Activated naive CD4-positive, alpha-beta T cell treated with anti-CD3 and anti-CD28 coated beads, Interleukin-2, amount 10 ng/mL, durations not matched to agents 7 days and 5 days (primary cell): ENCODE measurements at places on chromosomes 16 and 17.

DNA sequence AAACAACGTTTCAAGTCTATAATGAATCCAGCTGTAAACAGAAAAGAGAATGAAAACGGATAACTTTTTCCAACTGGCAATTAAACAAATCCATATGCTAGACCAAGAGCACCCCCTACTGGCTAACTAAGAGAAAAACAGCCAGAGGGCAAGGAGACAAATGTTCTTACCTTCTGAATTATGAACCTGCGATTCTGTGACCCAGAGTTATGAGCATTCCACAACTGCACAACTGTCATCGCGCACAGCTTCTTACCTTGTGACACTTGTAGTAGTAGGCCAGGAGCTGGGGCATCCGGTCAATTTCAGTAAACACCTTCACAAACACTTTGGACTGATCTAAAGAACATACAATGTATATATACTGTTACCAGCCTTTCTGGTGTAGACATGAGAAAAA lies 18.6 kb downstream of the COG7 start:
- H3K4me3 ChIP-seq = no peak overlapping the region
- H3K36me3 ChIP-seq = peaks cover 30% of the 10 kb centered on the region
- DNase-seq = no peak
- H3K27ac ChIP-seq = no peak overlapping the region
- peaks cover 3% of the 10 kb centered on the region for H3K4me1 ChIP-seq

GRCh38 chr17:47897561-47897960 lies 1.5 kb downstream of the SP2 start:
- H3K4me3 ChIP-seq = peak overlapping the region; percentile 78
- H3K4me1 ChIP-seq = peaks cover 40% of the 10 kb centered on the region
- no peak for DNase-seq
- H3K36me3 ChIP-seq = peaks cover 40% of the 10 kb centered on the region
- H3K27me3 ChIP-seq = no peaks in the 10 kb centered on the region
- no peak overlapping the region for H3K27ac ChIP-seq

- no peak for DNase-seq
- no peaks in the 10 kb centered on the region for H3K36me3 ChIP-seq
- no peak within 1 kb of the TSS for H3K4me3 ChIP-seq
- no peak within 1 kb of the TSS for H3K27ac ChIP-seq
- no peaks in the 10 kb centered on the region for H3K4me1 ChIP-seq
- H3K27me3 ChIP-seq = peaks cover 6% of the 10 kb centered on the region
These were observed at the start of gene CHST5 for GRCh38 chr16:75535901-75536300. CHST5 (minus strand) TSS chr16:75536108; CDS start chr16:75530384, 5,724 bp downstream.

GRCh38 chr16:19033761-19034160 lies 33.7 kb upstream of the COQ7 start:
- H3K27me3 ChIP-seq = peaks cover 4% of the 10 kb centered on the region
- H3K4me1 ChIP-seq = no peaks in the 10 kb centered on the region
- no peak overlapping the region for H3K4me3 ChIP-seq
- no peaks in the 10 kb centered on the region for H3K36me3 ChIP-seq
- no peak overlapping the region for H3K27ac ChIP-seq

GRCh38 chr17:82519971-82520903 lies 705 bp downstream of the FOXK2 start:
- peak overlapping the region; percentile 89 for H3K27ac ChIP-seq
- H3K27me3 ChIP-seq = peaks cover 7% of the 10 kb centered on the region
- H3K4me1 ChIP-seq = peaks cover 37% of the 10 kb centered on the region
- peak; percentile 52 for DNase-seq
